ENCODE measurements at places on chromosomes 16 and 17.

DNA sequence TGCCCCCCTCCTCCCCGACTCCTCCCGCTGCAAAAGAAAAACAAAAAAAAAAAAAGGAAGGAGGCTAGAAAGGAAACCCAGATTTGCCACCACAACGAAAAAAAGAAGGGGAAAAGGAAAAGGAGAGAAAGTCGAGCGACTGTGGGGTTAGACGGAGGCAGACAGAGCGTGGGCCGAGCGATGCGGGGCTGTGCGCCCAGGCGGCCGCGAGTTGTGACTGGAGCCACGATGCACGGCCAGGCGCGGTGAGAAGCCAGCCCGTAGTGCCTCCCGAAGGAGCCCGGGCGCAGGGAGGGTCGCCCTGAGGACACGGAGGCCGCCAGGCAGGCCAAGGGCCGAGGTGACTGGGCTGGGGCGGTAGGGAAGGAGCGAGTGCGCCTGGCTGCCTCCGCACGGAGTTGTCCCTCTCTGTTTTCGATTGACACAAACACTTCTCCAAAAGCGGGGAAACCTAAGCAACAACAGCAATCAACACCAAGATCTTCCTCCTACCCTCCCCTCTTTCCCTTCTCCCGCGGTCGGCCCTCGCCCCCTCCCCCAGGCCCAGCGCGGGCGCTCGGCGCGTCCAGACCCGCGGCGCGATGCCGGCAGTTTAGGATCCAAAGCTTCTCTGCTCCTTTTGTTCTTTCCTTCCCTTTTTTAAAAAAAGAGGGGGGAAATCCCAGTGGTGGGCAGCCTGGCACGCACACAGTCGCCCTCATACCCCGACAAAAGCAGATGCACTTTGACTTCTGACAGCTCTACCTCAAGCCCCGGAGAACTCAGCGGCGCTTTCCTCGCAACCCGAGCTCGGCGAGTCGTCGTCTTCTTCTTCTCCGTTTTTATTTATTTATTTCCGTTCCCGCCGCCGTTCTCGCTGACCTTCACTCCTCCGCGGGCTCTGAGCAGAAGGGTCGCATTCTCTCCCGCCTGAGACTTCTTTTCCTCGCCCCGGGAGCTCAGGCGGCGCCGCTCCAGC is at the start of gene LHX1:
TSS of gene LHX1 (plus strand) at position 475 of the 958 bp plus-strand sequence. CDS start 723 bp downstream, outside the sequence.
- no peak for DNase-seq

DNA sequence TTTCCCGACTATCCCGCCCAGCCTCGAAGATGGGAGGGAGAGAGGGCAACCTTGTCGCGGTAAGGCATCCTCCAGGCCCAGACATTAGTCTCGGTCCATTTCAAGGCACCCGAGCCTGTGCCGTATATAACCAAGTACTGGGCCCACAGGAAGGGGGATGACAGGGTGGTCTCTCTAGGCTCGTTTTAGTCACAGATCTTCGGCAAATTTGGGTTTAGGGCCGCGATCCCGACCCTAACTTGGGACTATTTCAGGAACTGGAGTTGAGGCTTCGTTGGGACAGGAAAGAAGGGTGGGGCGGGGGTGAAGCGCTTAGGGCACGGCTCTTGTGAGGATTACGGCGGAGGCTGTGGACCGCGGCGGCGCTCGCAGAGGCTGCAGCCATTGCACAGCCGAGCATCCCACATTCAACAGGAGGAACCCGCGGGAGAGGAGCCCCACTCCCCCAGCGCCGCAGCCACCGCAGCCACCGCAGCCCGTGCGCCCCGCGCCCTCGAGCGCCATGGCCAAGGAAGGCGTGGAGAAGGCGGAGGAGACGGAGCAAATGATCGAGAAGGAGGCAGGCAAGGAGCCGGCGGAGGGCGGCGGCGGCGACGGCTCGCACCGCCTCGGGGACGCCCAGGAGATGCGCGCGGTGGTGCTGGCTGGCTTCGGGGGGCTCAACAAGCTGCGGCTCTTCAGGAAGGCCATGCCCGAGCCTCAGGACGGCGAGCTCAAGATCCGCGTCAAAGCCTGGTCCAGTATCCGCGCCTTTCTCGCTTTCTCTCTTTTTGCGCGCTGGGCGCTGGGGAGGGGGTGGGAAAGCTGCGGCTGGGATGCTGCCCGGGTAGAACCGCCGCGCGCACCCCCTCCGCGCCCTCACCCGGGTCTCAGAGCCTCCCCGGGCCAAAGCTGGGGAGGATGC is at the start of gene VAT1L:
TSS of gene VAT1L (plus strand) at position 384 of the 904 bp plus-strand sequence. CDS start at position 503, 119 bp downstream.
- DNase-seq, result no peak

DNA sequence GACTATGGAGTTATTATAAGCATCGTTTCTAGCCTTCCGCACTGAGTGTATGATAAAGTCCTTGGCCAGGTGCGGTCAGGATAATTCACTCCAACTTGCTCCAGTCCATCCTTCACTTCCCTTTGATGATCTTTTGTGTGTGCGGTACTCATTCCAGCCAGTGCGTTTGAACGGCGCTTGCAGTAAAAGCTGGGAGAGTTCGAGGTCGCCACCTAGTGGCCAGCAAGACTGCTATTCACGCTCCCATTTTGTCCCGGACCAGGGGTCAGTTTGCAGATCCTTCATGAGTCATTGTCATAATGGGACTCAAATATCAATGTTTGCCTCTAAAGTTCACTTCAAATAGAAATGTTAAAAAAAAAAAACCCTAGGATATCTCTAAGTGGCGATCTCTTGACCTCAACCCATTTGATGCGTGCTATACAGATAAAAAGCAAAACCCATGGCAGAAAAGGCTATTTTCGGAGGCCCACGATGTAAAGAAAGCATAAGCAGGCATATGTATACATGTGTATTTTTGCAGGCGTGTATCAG is 417.1 kb downstream of the TMEM114 start:
- no peak for DNase-seq

DNA sequence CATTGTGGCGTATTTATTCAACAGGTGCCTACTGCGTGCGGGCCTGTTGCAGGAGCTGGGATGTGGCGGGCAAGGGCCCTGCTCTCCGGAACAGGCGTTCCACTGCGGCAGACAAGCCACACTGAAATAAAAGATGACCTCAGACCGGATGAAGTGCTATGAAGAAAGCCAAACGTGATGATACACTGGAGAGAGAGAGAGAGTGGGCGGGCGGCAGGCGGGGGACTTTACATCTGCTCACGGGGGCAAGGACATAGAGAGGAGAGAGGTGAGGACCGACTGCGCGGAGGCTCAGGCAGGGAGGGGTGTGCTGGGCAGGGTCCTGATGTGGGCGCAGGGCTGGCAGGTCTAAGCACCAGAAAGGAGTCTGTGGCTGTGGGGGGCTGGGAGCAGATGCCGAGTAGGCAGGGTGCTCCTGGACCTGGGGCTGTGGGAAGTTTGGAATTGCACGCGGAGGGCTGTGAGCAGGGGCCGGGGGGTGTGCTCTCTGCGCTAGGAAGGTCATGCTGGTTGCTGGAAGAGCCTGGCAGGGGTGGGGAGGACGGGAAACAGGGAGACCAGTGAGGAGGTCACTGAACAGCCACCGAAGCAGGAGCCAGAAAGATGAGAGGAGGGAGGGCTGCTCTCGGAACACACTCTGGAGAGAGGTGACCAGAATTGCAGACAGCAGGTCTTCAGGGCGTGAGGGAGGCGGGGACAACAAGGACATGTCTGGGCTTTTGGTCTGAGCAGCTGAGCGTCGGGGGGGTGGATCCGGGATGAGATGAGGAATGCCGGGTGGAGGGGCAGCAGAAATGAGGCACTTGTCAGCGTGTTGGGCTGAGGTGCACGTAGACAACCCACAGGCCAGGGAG is 9.9 kb downstream of the MXRA7 start:
- no peak for DNase-seq

DNA sequence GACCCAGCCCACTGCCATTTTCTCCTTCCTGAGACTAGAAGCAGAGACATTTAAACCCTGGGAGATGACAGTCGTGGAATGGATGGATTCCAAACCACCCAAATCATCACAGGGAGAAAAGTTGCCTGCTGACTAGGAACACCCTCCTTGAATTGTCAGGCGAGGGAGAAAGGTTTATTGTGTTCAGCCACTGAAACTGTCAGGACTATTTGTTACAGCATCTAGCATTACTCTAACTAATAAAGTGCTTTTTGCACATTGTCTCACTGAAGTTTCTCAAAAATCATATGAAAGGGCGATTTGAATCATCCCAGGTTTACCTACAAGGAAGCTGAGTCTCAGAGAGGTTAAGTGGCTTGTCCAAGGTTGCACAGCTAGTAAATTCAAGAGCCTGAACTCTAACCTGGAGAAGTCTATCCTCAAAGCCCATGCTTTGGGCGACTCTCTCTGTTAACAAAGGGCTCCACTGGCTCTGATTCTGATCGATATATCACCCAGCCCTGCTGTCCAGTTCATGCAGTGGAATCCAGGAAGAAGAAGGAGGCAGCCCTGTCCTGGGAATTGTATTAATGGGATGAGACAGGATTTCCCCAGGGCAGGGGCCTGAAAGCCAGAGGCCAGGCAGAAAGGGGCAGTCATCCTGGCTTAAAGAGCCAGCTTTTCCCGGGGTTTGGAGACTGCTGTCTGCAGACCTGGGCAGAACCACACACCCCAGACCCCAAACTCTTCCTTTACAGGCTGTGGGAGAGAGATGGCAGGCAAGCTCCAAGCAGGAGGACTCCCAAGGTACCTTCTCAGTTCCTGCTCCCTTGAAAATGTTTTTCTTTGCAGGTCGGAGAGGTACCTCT is 37.5 kb downstream of the IRX3 start:
- no peak for DNase-seq

DNA sequence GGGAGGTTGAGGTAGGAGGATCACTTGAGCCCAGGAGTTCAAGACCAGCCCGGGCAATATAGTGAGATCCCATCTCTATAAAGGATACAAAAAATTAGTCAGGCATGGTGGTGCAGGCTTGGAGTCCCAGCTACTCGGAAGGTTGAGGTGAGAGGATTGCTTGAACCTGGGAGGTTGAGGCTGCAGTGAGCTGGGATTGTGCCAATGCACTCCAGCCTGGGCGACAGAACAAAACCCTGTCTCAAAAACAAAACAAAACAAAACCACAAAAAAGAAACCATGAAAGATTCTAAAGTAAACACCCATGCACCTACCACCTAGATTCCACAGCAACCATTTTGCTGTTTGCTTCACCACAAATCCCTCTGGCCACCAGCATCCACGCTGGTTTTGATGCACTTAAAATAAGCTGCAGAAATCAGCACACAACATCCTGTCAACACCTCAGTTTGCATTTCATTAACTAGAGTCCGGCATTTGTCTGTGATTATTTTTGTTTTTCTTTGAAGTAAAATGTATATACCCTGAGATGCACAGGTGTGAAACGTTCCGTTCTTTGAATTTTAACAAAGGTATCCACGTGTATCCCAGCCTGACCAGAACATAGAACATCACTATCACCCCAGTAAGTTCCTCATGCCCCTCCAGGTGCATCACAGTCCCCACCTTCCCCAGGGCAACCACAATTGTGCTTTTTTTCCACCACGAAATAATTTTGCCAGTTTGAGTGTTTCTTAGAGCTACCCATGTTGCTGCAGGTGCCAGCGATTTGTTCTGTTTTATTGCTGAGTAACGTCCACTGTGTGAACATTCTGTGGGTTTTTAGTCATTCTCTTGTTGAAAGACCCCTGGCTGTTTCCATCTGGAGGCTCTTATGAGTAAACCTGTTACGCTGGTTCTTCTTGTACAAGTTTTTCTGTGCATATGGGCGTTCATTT is 191.5 kb downstream of the SEC14L1 start:
- DNase-seq, result no peak

- no peak for DNase-seq
These were observed 34.0 kb downstream of the B9D1 start for GRCh38 chr17:19328441-19329061.

DNA sequence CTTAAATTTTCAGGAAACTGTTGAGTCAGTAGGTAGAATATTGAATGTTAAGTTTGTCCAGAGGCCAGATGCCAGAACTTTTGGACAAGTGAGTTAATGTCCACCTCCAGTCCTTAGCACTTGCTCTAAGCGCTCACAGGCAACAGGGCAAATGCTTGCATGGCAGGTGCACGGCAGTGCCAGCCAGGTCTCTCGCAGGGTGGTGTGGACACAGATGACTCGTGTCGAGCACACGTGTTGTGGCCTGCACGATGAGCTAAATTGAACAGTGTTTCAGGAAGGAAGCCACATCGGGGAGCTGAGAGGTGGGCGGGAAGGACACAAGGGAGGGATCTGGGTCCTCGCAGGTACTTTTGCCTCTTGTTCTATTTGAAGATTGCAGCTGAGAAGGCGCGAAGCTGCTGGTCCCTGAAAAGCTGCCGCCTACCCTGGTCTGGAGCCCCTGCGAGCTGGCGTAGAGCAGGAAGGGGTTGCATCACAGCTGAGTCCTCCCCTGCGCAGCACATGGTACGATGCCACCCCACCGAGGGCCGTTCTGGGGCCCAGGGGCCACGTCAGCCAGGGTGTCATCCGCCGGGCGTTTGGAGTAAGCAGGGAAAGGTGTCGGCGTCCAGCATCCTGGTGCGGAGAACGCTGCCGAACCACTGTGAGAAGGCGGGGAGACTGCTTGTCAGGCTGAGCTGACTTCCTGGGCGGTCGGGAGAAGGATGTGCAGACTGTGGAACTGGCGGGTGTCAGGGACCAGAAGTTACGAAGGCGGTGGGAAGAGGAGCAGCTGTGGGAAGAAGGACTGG is 6.3 kb downstream of the RAB40C start:
- DNase-seq, result no peak

GRCh38 chr17:731644-732066 is 741 bp upstream of the TLCD3A start:
- DNase-seq, result no peak

DNA sequence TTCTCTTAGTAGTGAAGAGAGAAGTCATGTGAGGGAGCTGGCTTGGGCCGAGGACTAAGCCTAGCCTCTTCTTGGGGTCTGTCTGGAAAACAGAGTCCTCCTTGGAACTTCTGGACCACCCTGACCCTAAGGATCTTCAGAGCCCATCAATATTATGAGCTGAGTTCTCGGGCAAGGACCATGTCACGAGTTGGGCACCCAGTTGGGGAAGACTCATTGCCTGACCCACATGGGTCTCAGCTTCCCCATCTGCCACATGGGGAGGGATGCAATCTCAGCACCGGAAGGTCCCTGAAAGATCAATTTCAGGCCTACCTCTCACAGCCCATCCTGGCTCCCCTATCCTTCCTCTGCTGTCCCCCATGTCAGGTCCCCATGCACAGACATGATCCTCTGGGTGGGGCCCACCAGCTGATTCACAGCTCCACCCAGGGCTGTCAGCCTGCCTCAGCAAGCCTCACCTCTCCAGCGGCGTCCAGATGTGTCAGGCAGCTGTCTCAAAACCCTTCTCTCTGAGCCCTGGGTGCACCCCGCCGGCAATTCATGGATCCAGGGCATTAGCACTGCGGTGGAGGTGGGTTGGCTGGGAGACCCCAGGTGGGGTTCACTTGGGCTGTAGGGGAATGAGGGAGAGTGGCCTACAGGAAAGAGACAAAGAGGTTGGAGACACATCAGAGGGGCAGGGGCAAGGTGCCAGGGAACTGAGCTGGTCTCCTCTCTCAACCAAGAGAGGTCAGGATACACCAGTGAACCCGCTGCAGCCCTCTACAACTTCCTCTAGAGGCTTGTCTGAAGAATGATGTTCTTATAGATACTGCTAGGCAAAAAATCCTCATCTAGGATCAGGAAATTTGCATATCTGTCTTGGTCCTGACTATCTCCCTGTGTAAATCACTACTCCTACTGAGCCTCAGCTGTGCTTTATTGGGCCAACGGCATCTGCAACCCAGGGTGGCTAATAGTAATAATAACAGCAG is 1.8 kb downstream of the NLRP1 start:
- no peak for DNase-seq

GRCh38 chr17:80786887-80787286 is 204.8 kb upstream of the CHMP6 start:
- DNase-seq, result no peak

Measured in NCI-H1417 treated with DMSO at 0.1 percent for 48 hours (cell line).